ENCODE measurements at places on chromosomes 2 and 18. TPM values are rescaled to one million over a fixed set of nuclear protein-coding genes. Genes with fewer than 3 reads are reported as not detected.

DNA sequence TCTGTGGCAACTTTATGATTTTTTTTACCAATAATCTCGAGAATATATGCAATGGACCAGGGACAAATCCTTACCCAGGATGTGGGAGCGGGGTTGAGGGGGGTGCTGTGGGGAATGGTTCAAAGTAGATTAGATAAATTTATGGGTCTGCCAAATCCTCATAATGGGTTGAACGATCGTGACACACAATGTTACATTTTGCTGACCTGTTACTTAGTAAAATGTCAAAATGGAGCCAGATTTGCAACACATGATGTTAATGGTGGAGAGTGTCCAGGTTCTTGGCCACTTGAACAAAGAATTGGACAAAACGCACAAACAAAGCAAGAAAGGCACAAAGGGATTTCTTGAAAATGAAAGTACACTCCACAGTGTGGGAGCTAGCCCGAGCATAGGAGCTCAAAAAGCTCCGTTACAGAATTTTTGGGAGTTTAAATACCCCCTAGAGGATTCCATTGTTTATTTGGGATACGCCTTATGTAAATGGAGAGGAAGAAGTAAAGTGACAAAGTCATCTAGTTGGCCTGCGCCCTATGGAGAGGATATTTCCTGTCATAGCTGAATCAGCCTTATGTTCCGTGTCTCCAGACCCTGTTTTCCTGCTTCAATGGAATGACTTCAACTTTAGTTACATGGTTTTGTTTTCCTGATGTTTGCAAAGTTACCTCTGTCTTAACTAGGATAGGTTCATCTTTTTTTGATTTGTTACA lies 776.0 kb downstream of the DCC start:
- no peaks in the 10 kb centered on the region for H3K36me3 ChIP-seq
- no peaks in the 10 kb centered on the region for H3K27me3 ChIP-seq
- no peak overlapping the region for H3K27ac ChIP-seq
- H3K4me1 ChIP-seq: no peaks in the 10 kb centered on the region

DNA sequence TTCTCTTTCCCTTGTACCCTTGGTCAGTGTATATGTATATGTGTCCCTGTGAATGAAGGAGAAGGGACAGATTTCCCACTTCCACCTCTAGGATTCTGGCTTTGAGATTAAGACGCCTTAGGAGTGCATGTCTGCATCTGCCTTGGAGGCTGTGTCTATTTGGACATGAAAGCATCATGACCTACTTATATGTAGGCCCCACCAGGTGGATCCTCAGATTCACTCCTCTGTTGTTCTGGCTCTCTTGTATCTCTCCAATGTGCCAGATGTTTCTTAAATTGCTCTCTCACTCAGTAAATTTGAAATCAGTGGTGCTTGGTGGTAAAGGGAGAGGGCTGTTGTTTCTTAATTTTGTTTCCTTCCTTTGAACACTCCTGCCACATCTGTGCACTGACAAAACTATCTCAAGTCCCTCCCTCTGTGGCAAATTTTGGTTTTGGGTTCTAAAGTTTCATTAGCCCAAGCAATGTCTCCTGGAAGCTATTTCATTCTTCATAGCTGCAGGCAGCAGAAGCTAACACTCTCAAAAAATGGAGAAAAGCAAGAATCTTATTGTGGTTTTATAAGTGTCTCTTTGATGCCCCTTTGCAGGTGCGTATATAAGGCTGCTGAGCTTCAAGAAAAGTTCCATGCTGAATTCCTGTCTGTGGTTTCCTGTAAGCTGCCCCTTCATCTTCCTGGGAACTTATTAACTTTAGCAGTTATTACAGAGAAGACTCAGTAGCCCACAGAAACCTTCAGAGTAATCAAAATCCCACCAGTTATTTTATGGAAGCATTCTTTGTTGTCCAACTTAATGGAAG lies 179.7 kb upstream of the SETBP1 start:
- H3K4me1 ChIP-seq: peaks cover 24% of the 10 kb centered on the region
- no peak overlapping the region for H3K27ac ChIP-seq
- no peaks in the 10 kb centered on the region for H3K36me3 ChIP-seq
- no peaks in the 10 kb centered on the region for H3K27me3 ChIP-seq
- no peak overlapping the region for H3K4me3 ChIP-seq
- no peak for DNase-seq

DNA sequence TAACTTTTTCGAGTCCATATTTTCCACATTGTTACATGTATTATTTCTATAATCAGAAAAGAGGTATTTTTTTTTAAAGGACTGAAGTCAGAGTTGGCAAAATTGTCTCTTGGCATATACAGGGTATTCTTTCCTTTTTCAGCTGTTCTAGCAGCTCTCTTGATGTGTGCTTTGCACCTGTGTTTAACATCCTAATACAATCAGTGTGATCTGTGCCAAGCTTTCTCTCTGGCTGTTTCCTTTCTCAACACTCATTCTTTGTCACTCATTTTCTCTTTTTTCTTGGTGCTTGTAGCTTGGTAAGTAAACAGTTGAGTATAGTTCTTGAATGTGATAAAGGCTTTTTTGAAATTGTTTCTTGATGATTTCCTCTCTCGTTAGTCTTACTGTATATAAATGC lies 9.2 kb downstream of the RNMT start:
- H3K36me3 ChIP-seq: peaks cover 65% of the 10 kb centered on the region
- DNase-seq: no peak
- no peak overlapping the region for H3K4me3 ChIP-seq
- H3K27ac ChIP-seq: no peak overlapping the region
- peaks cover 17% of the 10 kb centered on the region for H3K4me1 ChIP-seq
- no peaks in the 10 kb centered on the region for H3K27me3 ChIP-seq

GRCh38 chr2:165390875-165391274 lies 78.6 kb upstream of the CSRNP3 start:
- DNase-seq: no peak
- peaks cover 3% of the 10 kb centered on the region for H3K4me1 ChIP-seq
- peaks cover 7% of the 10 kb centered on the region for H3K27me3 ChIP-seq
- H3K27ac ChIP-seq: no peak overlapping the region

DNA sequence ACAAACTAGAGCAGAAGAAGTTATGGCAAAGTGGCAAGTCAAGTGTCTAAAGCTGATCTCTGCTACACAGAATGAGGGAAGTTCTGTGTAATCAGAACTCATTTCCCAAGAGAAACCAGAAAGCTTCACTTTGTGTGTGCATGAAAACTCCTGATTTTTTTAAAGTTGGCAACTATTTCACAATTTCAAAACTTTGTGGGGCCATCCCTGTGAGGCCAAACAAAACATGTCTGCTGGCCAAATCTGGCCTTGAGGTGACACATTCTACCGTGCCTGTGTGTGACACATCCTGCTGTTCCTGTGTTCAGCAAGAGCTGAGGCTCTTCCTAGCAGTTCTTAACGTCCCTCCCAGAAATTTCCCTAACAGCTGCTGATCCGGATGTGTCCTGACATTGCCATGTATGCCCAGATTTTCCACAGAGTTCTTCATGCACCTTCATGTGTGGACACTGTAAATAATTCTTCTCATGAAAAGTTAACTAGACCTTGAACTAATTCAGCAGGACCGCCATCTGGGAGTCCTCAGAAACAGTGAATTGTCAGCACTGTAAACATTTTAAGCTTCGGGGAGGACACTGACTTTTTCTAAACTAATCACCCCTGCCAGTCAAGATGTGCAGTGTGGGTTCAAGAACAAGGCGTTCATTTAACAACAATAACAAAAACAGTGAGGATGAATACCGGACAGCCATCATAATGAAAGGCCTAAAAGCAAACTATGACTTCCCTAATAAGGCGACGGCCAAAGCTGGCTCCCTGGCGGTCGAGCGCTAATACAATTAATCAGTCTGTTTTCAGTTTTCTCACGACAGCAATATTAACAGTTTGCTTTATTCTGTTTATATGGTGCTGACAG lies 99.0 kb downstream of the PLEKHM3 start:
- no peak overlapping the region for H3K4me3 ChIP-seq
- H3K27me3 ChIP-seq: no peaks in the 10 kb centered on the region
- H3K27ac ChIP-seq: no peak overlapping the region
- H3K36me3 ChIP-seq: peaks cover 6% of the 10 kb centered on the region

DNA sequence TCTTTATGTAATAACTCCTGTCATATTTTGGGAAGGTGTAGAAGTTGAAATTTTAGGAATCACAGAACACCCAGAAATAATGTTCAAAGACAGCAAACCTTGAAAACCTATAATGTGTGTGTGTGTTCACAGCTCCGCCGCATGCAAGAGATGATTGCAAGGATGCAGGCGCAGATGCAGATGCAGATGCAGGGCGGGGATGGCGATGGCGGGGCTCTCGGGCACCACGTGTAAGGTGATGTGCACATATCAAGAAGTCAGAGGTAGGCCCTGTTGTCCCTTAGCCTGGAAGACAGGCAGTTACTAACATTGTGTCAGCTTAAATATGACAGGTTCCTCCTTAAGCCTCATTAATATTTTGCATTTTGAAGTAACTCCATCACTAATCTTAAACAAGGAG lies 6.1 kb upstream of the FARP2 start:
- no peak overlapping the region for H3K4me3 ChIP-seq
- no peaks in the 10 kb centered on the region for H3K4me1 ChIP-seq
- DNase-seq: no peak

- peaks cover 2% of the 10 kb centered on the region for H3K27me3 ChIP-seq
- H3K27ac ChIP-seq: no peak overlapping the region
- H3K4me1 ChIP-seq: no peaks in the 10 kb centered on the region
- DNase-seq: no peak
- no peak overlapping the region for H3K4me3 ChIP-seq
Observed at GRCh38 chr2:108403494-108403893, 25.7 kb downstream of the SULT1C4 start.

GRCh38 chr2:27965841-27966240 lies 75.3 kb downstream of the BABAM2 start:
- peak overlapping the region; percentile 45 for H3K4me3 ChIP-seq
- peak overlapping the region; percentile 90 for H3K27ac ChIP-seq
- no peak for DNase-seq
- H3K27me3 ChIP-seq: no peaks in the 10 kb centered on the region

DNA sequence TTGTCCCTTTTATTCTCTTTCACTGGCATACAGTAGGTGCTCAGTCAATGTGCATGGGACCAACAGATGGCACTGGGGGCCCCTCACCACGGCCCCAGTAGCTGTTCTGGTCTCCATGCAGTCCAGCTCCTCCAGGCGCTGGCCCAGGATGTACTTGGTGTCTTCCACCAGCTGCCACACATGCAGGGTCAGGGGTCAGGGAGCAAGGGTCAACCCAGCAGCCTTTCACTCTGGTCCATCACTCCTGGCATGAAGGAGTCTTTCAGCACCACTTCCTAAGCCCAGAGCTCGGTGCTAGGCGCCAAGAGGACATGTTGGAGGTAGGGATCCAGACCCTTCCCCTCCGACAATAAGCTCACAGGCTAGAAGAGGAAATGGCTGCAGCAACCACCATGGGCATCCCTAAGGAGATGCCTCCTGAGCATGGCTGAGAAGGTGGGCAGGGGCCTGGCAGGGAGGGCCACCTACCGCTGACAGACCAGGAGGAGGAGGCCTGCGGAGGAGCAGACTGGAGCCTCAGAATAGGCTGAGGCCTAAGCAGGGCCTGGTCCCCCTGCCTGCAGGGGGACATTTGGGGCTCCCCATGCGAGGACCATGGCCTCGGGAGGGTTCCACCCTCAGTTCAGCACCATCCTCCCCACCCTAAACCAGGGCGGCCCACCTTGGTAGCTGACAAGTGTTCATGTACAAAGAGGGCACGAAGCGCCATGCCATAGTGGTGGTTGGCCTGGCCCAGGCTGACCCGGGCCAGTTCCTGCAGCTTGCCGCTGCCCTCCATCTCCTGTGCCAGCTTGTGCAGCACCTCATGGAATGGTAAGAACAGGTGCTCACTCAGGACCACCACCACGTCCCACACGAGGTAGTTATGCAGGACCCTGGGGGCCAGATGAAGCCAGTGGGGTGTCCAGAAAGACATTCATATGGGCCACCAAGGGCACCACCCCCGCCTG lies 10.2 kb downstream of the ALPG start:
- peaks cover 41% of the 10 kb centered on the region for H3K27me3 ChIP-seq
- H3K36me3 ChIP-seq: no peaks in the 10 kb centered on the region
- no peak for DNase-seq
- no peak overlapping the region for H3K4me3 ChIP-seq
- peaks cover 19% of the 10 kb centered on the region for H3K4me1 ChIP-seq
- H3K27ac ChIP-seq: no peak overlapping the region

GRCh38 chr2:58569475-58570185 lies 328.5 kb upstream of the FANCL start:
- H3K4me1 ChIP-seq: peaks cover 8% of the 10 kb centered on the region
- DNase-seq: peak; percentile 34
- H3K27ac ChIP-seq: no peak overlapping the region
- no peaks in the 10 kb centered on the region for H3K36me3 ChIP-seq
- H3K4me3 ChIP-seq: no peak overlapping the region

DNA sequence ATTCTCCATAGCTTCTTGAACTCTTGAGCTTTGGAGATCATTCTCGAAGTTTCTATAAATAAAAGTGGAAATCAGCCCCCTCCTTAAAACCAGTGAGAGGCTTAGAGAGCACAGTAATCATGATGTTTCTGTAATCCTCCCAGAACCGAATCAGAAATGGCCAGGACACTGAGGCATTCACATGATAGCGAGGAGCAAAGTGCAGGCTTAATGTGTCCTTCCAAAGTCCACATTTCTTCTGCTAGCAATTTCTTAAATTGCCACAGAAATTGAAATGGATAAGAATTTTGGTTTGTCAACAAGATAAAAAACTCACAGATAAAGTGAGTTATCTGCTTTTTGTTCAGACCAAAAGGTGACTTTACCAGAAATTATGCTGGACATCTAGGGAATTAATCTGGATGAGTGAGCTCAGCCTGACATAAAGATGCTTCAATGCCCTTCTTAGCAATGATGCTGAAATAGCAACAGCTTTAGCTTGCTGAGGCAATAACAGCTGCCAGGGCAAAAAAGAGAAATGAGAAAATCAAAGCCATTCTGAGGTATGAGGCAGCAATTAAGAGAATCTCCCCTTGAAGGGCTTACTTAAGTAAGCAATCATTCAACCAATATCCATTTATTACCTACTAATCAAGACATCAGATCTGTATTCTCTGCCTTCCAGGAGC lies 82.4 kb upstream of the PHLPP1 start:
- H3K4me3 ChIP-seq: no peak overlapping the region
- H3K27me3 ChIP-seq: peaks cover 11% of the 10 kb centered on the region
- DNase-seq: no peak
- no peaks in the 10 kb centered on the region for H3K4me1 ChIP-seq
- no peak overlapping the region for H3K27ac ChIP-seq

KLHL41 gene
- total RNA-seq: not detected

NT5C1B gene
- not detected for total RNA-seq

ANKRD53 gene
- not detected for total RNA-seq

DSG2 gene
- total RNA-seq: 0.43 TPM

MC5R gene
- total RNA-seq: not detected

CKAP2L gene
- total RNA-seq: 30.5 TPM

EMILIN1 gene
- total RNA-seq: 0.63 TPM

SPDYA gene
- 1.3 TPM for total RNA-seq

All from activated CD8-positive, alpha-beta T cell treated with anti-CD3 and anti-CD28 coated beads for 36 hours (primary cell).